ENCODE measurements at places on chromosomes 6 and 20. TPM values are rescaled to one million over a fixed set of nuclear protein-coding genes. Genes with fewer than 3 reads are reported as not detected.
A peak's percentile ranks its signal among the peaks of the same experiment; 100 is the strongest.

The GGTLC1 gene
- polyA plus RNA-seq = not detected

DNA sequence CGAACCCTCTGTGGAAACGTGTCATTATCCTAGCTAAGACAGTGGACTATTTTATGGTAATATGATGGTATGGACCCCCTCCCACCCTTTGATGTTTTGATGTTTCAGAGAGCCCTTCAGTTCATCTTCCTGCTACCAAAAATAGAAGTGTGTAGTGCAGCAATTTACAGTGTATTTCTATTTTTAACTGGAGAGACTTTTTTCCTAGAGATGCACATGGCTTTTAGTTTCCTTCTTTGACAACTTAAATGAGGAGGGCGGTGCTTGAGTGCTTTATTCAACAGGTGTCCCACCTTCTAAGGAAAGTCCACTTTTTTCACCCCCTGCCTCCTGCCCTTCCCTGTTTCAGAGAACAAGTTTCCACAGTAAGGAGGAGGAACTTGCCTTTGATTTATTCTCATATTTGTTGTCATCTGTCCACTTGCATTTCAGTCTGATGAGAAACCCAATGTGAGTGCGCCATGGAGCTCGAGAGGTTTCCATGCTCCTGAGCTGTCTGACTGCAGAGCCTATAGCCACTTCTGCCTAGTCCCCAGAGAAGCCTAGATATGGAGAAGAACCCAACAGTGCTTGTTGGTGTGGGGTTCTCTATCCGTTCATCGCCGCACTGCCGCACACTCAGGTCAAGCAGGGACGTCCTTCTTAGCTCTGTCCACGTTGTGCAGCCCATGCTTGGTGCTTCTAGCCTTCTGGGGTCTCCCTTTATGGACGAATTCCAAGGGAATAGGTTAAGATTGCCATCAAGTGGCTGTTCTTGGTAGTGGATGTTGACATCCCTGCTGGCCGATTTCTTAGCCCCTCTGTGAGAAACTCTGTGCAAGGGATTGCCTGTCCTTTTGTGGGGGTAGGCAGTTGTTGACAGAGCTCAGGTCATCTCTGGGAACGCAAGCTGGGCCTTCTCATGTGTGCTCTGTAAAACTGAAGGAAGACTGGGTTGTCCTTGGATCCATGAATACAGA is 144.2 kb downstream of the JARID2 start:
- no peak overlapping the region for H3K4me3 ChIP-seq
- peak overlapping the region; percentile 40 for H3K27ac ChIP-seq
- peaks cover 8% of the 10 kb centered on the region for H3K36me3 ChIP-seq

- no peaks in the 10 kb centered on the region for H3K27me3 ChIP-seq
- H3K4me1 ChIP-seq = peaks cover 3% of the 10 kb centered on the region
- no peak for DNase-seq
- peak overlapping the region; percentile 96 for H3K4me3 ChIP-seq
- no peaks in the 10 kb centered on the region for H3K36me3 ChIP-seq
Observed at GRCh38 chr6:87152526-87152955, 2.8 kb upstream of the ZNF292 start.

GRCh38 chr6:37983720-37984501 is 164.4 kb downstream of the ZFAND3 start:
- no peak for DNase-seq
- no peaks in the 10 kb centered on the region for H3K36me3 ChIP-seq
- H3K4me3 ChIP-seq = no peak overlapping the region
- no peak overlapping the region for H3K27ac ChIP-seq
- H3K27me3 ChIP-seq = no peaks in the 10 kb centered on the region

DNA sequence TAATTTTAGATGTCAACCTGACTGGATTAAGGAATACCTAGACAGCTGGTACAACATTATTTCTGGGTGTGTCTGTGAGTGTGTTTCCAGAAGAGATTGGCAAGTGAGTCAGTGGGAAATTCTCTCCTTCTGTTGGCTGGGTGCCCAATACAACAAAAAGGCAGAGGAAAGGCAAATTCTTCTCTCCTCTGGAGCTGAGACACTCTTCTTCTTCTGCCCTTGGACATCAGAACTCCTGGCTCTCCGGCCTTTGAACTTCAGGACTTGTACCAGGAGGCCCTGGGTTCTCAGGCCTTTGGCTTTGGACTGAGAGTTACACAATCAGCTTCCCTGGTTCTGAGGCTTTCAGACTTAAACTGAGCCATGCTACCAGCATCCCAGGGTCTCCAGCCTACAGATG is 7.8 kb upstream of the BTN3A1 start:
- no peaks in the 10 kb centered on the region for H3K27me3 ChIP-seq
- peaks cover 8% of the 10 kb centered on the region for H3K4me1 ChIP-seq
- H3K27ac ChIP-seq = no peak overlapping the region
- no peak overlapping the region for H3K4me3 ChIP-seq
- H3K36me3 ChIP-seq = peaks cover 3% of the 10 kb centered on the region

DNA sequence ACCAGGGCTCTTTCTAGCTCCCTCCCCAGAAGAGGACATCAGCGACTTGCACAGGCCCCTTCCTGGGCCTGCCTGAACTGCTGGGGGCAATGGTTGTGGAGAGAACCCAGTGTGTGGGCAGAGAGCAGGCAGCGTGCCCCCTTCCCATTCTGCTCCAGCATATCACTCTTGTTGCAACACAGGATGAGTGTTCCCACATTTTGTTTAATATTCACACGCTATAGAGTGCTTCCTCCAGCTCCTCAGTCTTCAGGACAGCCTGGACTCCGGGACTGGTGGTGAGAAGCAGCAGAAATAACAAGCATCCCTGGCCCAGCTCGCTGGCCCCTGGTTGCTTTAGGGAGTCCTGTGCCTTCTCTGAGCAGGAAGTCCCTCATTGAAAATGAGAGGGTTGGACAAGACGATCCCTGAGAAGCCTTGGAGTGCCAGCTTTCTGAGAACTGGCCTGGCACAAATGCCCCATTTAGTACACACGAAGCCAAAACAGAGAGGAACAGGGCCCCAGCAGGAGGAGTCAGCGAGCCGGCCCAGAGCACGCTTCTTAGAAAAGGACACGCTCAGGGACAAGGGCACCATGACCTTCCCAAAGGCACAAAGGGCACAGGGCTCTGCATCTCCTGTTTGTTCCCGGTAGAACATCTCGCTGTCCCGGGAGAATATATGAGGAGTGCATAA is 84.2 kb upstream of the FOXC1 start:
- H3K27ac ChIP-seq = no peak overlapping the region
- no peak for DNase-seq
- peaks cover 7% of the 10 kb centered on the region for H3K4me1 ChIP-seq
- no peaks in the 10 kb centered on the region for H3K36me3 ChIP-seq
- H3K4me3 ChIP-seq = no peak overlapping the region

DNA sequence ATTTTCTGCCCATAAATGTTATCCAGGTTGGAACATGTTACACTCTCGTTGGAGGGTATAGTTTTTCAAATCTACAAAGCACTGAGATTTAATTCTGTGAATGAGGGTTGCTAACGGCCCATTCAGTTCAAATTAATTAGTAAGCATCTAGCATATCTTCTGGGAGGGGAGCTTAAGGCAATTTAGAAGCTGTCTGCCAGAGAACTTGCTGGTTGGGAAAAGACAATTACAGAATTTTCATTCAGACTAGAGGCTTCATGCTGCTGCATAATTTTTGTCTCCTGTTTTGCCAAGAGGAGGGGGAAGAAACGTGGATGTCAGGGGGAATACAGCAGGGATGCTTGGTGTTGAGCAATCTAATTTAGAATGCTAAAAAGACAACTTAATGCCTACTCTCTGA is 268.3 kb upstream of the FAM83B start:
- no peak overlapping the region for H3K4me3 ChIP-seq
- H3K36me3 ChIP-seq = no peaks in the 10 kb centered on the region
- no peak overlapping the region for H3K27ac ChIP-seq
